ENCODE measurements at places on chromosomes 12 and 14.

GRCh38 chr12:125284945-125285685 is 219.9 kb downstream of the AACS start:
- no peak for DNase-seq

- DNase-seq, result no peak
Observed at GRCh38 chr12:87804386-87804785, 224.8 kb downstream of the C12orf50 start.

DNA sequence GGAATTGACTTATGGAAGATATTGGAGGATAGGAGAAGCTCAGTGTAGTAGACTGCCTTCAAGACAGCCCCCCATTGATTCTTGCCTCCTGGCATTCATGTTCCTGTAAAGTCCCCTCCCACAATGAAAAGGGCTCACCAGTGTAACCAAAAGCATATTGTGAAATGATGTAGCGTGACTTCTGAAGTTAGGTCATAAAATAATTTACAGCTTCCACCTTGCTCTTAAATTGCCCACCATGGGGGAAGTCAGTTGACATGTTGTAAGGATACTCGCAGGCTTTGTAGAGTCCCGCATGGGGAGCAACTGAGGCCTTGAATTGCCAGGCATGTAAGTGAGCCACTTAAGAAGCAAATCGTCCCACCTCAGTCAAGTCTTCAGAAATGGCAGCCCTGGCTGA is 25.1 kb downstream of the GTSF1 start:
- no peak for DNase-seq

DNA sequence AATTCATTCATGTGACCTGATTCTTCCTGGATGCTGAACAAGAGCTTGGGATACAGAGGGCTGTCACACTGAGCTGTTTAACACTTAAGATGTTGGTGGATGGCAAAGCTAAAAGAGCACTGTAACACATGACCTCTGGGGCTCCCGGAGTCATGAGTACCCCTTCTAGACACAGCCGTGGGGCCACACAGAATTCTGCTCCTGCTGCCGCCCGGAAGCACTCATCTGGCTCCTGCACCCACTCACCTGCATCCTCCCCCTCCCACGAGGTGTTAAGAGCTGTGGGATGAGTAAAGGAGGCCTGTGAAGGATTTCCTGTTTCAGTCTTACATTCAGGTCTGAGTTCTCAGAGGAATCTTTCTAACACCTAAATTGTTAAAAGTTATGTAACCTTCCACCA is 78.0 kb upstream of the SSTR1 start:
- DNase-seq, result no peak

DNA sequence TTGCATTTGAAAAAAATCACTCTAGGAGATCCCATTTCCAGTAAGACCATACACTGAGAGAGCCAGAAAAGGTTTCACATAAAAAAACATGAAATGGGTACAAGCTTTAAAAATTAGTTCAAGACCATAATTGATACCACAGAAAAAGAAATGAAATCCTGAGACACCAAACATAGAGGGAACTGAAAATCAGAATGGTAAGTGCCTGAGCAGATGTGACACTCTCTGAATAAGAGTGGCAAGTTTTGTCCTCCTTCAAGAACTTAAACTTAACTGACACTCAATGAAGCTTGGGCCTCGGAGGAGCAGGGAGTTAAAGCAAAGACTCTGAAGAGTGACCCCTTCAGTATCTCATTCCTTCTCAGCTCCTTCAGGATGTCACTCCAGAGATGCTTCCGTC is 23.2 kb upstream of the PTGDR start:
- no peak for DNase-seq

GRCh38 chr12:89390802-89391673 is 38.7 kb upstream of the DUSP6 start:
- peak; percentile 15 for DNase-seq

DNA sequence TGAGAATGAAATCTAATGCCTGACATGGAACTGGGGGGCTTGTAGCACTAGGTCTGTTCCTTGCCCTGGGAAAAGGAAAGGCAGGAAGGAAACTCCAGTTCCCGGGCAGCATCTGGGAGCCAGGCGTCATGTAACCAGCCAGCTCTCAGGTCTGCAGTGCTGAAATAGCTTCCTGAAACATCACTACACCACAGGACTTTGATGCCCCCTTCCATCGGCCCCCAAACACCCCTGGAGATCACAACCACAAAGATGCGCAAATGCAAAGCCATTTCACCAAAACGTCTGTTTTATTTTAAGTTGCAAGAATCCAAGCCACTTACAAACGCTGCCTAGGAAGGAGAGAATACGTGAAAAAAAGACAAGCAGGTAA is 40.9 kb downstream of the KCTD10 start:
- DNase-seq, result no peak

- no peak for DNase-seq
Observed at GRCh38 chr14:105476831-105477659, 2.4 kb downstream of the CRIP2 start.

DNA sequence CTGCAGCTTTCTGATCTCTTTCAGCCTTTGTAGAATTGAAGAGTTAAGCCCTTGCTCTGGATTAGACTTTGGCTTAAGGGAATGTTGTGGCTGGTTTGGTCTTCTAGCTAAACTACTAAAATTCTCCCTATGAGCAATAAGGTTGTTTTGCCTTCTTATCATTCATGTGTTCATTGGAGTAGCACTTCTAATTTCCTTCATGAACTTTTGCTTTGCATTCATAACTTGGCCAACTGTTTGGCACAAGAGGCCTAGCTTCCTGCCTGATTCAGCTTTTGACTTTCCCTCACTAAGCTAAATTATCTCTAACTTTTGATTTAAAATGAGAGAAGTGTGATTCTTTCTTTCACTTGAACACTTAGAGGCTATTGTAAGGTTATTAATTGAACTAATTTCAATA is 384.3 kb downstream of the RAD51B start:
- no peak for DNase-seq

GRCh38 chr14:54727929-54728328 is 161.0 kb downstream of the SAMD4A start:
- DNase-seq, result no peak

GRCh38 chr14:100041271-100041670 is 24.0 kb upstream of the EVL start:
- no peak for DNase-seq

DNA sequence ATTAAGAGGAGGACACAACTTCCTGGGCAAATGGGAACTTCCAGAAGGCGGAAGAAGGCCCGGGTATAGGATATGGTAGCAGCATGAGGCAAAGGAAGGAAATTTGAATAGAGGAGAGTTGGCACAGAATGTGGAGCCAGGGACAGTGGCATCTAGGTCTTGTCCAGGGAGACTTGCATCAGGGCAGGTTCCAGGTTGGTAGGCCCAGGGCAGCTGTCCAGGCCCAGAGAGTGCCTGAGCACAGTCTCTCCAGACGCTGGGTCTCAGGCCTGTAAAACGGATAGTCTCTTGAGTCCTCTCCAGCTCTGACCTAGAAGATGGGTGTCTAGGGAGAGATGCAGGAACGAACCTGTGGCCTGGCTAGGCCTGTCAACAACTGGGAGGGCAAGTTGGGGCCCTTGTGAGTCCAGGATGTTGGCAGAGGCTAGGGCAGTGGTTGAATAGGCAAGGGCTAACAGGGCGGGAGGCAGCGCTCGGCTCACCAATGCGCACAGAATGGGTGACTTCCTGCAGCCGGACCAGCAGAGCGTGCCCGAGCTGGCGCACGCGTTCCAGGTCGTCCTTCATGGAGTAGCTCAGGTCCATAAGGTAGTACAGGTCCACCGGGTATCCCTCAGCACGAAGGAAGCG is 9.9 kb downstream of the ITGB7 start:
- DNase-seq, result no peak

DNA sequence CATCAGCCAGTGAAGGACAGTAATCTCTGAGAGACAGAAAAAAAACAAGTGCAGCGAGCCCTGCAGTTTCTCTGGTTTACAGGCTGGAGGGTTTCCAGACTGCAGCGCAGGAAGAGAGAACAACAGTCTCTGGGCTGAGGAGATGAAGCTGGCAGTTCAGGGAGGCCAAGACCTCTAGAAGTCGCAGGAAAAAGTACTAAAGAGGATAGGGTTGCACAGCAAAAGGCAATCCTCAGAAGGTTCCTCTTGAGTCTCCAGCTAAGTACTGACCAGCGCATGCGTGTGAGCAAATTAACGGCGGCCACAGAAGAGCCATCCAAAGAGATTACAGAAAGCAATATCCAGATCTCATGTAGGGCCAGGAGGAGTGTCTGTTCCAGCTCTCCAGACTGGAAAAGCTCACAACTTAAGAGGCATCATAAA is 12.2 kb upstream of the CCDC60 start:
- DNase-seq, result no peak
